ENCODE measurements at places on chromosomes 6 and 20.

- no peak for DNase-seq
Observed at GRCh38 chr6:15392182-15392581, 146.3 kb downstream of the JARID2 start.

- no peak for DNase-seq
Observed at GRCh38 chr6:112038268-112038667, 15.6 kb upstream of the CCN6 start.

- DNase-seq, result peak; percentile 96
Observed at GRCh38 chr6:67630146-67630545, 1004.9 kb upstream of the ADGRB3 start.

- DNase-seq, result no peak
Observed at GRCh38 chr6:45192556-45192955, 135.6 kb upstream of the RUNX2 start.

- no peak for DNase-seq
Observed at GRCh38 chr6:29924287-29924686, 18.0 kb upstream of the HLA-A start.

GRCh38 chr20:13784271-13784892, 337 bp downstream of the ESF1 start:
- no peak for DNase-seq

GRCh38 chr6:105608711-105609374, 206.0 kb upstream of the PREP start:
- peak; percentile 99 for DNase-seq

GRCh38 chr6:37688078-37688850, 9.4 kb downstream of the MDGA1 start:
- no peak for DNase-seq

DNA sequence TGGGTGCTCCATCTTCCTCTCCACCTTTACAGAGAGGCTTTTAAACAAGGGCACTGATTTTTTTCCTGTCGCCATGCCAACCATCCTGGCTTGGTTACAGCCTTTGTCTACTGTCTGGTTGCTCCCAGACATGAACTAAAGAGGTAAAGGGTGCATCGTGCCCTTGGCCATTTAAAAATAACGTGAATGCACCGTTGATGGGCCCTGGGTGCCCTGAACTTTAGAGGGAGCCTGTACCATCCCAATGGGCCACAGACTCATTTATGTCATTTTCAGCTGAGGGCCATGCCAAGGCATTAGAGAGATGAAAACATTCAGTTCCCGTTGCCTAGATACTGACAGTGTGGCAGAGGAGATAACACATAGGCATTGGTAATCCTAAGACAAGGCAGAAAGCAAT, 23.3 kb downstream of the TMC2 start:
- DNase-seq, result no peak

DNA sequence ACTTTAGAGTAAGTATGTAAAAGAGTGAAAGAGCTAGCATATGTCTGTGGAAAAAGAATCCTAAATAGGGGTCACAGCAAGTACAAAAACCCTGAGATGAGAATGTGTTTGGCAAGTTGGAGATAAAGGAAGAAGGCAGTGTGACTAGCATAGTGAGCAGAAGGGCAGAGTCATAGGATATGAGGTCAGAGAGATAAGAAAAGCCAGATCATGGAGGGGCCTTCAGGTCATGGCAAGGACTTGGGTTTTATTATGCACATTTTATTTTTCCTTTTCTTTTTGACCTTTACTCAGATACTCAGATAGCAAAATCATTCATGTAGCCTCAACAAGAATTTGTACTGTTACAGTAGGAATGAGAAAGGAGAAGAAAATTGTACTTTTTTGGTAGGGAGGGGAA, 138.0 kb downstream of the GJA1 start:
- peak; percentile 28 for DNase-seq

DNA sequence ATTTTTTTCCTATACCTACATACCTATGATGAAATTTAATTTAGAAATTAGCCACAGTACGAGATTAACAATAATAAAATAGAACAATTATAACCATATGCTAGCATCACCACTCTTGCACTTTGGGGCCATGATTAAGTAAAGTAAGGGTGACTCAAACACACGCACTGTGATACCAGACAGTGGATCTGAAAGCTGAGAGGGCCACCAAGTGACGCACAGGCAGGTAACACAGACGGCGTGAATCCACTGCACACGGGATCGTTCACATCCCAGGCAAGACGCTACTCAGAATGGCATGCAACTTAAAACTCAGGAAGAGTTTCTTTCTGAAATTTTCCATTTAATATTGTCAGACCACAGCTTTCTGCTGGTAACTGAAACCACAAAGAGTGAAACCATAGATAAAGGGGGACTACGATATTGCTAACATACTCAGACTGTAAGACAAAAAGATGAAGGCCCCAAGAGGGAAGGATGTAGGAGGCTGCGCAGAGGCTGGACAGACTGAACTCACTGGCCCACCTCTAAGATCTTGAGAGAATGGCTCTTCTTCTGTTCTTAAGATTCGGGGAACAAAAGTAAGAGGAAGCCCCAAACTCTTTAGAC, 17.9 kb downstream of the RRBP1 start:
- DNase-seq, result no peak

GRCh38 chr20:50169329-50169823, 15.9 kb upstream of the PEDS1 start:
- peak; percentile 68 for DNase-seq

DNA sequence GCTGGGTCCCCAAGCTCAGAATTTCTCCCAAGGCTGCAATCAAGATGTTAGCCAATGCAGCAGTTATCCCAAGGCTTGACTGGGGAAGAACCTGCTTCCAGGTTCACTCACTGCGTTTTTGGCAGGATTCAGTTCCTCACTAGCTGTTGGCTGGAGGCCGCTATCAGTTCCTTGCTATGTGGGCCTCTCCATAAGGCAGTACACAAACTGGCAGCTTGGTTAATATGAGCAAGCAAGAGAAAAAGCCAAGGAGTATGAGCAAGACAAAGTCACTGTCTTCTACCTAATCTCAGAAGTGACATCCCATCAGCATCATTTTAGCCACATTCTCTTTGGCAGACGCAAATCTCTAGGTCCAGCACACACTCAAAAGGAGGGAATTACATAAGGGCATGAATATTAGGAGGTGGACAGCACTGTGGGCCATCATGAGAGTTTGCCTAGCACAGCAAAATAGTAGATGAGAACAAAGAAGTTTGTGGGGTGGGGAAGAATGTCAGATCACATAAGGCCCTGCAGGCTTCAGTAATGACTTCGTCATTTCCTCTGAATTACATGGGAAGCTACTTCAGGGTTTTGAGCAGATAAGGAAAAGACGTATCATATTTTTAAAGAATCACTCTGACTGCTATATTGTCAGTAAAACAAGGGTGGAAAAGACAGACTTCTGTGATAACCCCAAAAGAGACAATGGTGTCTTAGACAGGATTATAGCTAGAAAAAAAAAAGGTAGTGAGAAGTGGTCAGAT, 25.5 kb downstream of the LMBRD1 start:
- DNase-seq, result no peak

- DNase-seq, result no peak
Observed at GRCh38 chr6:168408504-168409136, 32.4 kb upstream of the SMOC2 start.

DNA sequence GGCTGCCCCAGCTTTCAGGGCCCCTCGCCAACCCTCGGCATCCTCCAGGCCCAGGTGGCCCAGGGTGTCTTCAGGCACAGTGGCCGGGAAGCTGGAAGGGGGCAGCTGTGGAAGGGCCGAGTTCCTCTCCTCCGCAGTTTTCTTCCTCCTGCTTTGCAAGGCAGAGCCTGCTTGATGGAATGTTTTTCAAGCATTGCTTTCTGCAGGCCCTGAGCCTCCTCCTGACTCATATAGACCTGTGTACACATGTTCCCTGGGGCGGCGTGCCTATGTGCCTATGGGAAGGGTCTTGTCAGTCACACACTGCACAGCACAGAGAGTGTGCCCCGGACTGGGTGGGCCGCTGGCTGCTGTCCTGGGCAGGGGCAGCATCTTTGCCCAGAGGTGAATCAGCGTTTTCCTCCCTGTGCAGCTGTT, 107.5 kb downstream of the ERMARD start:
- DNase-seq, result no peak

GRCh38 chr20:46477225-46477624, 36.1 kb downstream of the ZNF334 start:
- DNase-seq, result no peak

DNA sequence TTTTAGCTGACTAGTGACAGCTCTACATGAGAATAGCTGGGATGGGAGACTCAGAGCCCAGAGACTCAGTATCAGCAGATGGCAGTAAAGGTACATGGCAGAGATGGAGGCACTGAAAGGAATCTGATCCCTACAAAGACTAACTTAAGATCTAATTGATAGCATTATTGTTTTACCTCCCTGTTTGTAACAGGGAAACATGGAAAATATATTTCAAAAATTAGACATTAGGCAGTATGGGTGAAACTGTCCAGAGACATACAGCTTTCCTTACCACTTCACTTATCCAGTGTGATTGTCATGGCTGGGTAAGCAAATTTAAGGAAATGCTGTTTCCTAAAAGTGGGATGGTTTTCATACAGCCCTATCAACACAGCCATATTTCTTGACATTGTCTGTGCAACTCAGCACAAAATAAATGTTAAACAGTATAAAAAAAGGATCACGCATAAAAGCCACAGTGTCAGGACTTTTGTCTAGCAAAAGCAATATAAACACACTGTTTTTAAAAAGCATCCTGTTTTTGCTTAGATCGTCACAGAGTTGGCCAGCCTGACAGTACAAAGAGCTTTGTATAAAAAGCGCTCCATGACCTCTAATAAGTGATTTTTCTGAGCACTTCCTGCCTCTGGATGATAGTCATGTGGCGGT, 376.9 kb downstream of the PHF3 start:
- DNase-seq, result peak; percentile 62

GRCh38 chr6:159170333-159170672, 1.1 kb downstream of the FNDC1 start:
- DNase-seq, result peak; percentile 27

- no peak for DNase-seq
Observed at GRCh38 chr20:63122626-63123025, 93.3 kb downstream of the YTHDF1 start.

DNA sequence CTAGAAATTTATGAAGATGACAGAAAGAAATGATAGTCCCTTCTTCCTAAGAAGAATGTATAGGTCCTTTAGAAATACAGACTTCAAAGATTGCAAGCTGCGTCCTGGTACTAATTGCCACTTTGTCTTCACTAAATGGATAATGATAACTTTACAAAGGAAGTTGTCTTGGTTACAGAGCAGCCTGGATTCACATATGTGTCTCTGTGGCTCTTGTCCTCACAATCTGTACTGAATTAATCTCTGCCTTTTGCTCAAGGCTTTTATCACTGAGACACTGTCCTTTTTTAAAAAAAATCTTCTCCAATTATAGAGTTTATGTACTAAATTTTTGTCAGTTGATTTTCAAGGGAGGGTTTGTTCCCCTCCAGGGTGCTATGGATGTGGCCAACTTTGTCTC, 17.5 kb upstream of the MRAP2 start:
- no peak for DNase-seq

GRCh38 chr6:31035862-31036497, 25.7 kb downstream of the MUC22 start:
- peak; percentile 28 for DNase-seq

- no peak for DNase-seq
Observed at GRCh38 chr20:62401331-62401779, 5.7 kb downstream of the CABLES2 start.

DNA sequence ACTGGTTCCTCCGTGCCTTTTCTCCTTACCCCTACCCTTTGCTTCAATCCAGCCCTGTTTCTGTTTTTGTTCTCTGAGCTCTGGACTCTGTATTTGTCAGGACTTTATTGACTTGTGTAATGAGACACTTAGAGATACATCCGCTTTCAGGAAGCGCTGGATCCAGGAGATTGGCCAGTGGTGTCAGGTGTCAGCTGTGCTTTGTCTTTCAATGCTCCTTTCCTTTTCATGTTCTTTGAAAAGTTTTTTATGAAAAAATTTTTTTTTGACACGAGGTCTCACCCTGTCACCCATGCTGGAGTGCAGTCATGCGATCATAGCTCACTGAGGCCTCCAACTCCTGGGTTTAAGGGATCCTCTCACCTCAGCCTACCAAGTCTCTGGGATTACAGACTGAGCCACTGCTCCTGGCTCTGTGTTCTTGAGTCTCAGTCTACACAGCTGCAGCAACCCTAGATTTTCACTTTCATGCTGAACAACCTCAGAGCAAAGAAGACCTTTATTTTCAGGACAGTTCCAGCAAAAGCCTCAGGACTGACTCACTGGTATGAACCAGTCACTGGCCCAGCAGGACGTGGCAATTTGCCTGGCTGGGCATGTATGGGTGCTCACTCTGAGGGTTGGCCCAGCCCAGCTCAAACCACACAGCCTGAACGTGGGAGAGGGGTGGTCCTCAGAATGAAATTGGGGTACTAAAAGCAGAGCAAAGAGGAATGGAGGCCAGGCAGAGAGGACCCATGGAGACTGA, 108.5 kb downstream of the DHX35 start:
- DNase-seq, result peak; percentile 43
